Tracheal epithelial cell (primary cell): ENCODE measurements at places on chromosomes 4 and X. TPM values are rescaled to one million over a fixed set of nuclear protein-coding genes. Genes with fewer than 3 reads are reported as not detected.

Gene UGT2A3
- total RNA-seq = 6.0 TPM in 1 of 2 replicates, not detected in the other

Gene TREX2
- 2.7 and 3.4 TPM in 2 replicates for total RNA-seq

Gene HSFX3
- total RNA-seq = not detected in 2 replicates

Gene CFI
- total RNA-seq = 1.1 and 2.9 TPM in 2 replicates

Gene IL2
- not detected in 2 replicates for total RNA-seq
